ENCODE measurements at places on chromosomes 11 and 22. TPM values are rescaled to one million over a fixed set of nuclear protein-coding genes. Genes with fewer than 3 reads are reported as not detected.

SLC43A3 gene
- polyA plus RNA-seq, result 48.1 TPM

CEP57 gene
- polyA plus RNA-seq, result 27.1 TPM

PTS gene
- 72.5 TPM for polyA plus RNA-seq

OR52N4 gene
- not detected for polyA plus RNA-seq

OR10A2 gene
- polyA plus RNA-seq, result not detected

MIOX gene
- not detected for polyA plus RNA-seq

GRK3 gene
- polyA plus RNA-seq, result 6.0 TPM

ABCG4 gene
- polyA plus RNA-seq, result 0.21 TPM

CCDC188 gene
- not detected for polyA plus RNA-seq

CWF19L2 gene
- 3.5 TPM for polyA plus RNA-seq

MFRP gene
- not detected for polyA plus RNA-seq

MRGPRE gene
- not detected for polyA plus RNA-seq

DENND5A gene
- polyA plus RNA-seq, result 44.6 TPM

OR5T3 gene
- not detected for polyA plus RNA-seq

OR6A2 gene
- polyA plus RNA-seq, result 0.05 TPM

ATG13 gene
- polyA plus RNA-seq, result 33.3 TPM

YIF1A gene
- 80.3 TPM for polyA plus RNA-seq

TRIOBP gene
- polyA plus RNA-seq, result 24.8 TPM

TEX54 gene
- not detected for polyA plus RNA-seq

BATF2 gene
- 0.10 TPM for polyA plus RNA-seq

NXPE1 gene
- polyA plus RNA-seq, result not detected

EXPH5 gene
- polyA plus RNA-seq, result 7.9 TPM

SNX32 gene
- polyA plus RNA-seq, result 0.15 TPM

RAB36 gene
- 1.9 TPM for polyA plus RNA-seq

OR8D4 gene
- polyA plus RNA-seq, result not detected

CREB3L1 gene
- 0.19 TPM for polyA plus RNA-seq
